Esophagus mucosa (tissue), 1 donor: ENCODE measurements at places on chromosomes 11 and 22. TPM values are rescaled to one million over a fixed set of nuclear protein-coding genes. Genes with fewer than 3 reads are reported as not detected.

PRODH gene
- 4.5 TPM for total RNA-seq

MS4A14 gene
- 0.08 TPM for total RNA-seq

RAB39A gene
- total RNA-seq: not detected

DEPDC7 gene
- total RNA-seq: 5.6 TPM

CFL1 gene
- total RNA-seq: 645 TPM

TRMT112 gene
- 181 TPM for total RNA-seq

CAPN5 gene
- 30.4 TPM for total RNA-seq

MUC5AC gene
- total RNA-seq: not detected

SMIM38 gene
- 0.16 TPM for total RNA-seq

UQCR10 gene
- total RNA-seq: 96.0 TPM

CENPM gene
- total RNA-seq: 10.6 TPM

UPK3A gene
- total RNA-seq: not detected

SLC22A6 gene
- not detected for total RNA-seq

IPO7 gene
- 72.1 TPM for total RNA-seq

TEX54 gene
- not detected for total RNA-seq

GCAT gene
- 21.7 TPM for total RNA-seq

F2 gene
- not detected for total RNA-seq
